ENCODE measurements at places on chromosomes 1 and 21.
A peak's percentile ranks its signal among the peaks of the same experiment; 100 is the strongest.

DNA sequence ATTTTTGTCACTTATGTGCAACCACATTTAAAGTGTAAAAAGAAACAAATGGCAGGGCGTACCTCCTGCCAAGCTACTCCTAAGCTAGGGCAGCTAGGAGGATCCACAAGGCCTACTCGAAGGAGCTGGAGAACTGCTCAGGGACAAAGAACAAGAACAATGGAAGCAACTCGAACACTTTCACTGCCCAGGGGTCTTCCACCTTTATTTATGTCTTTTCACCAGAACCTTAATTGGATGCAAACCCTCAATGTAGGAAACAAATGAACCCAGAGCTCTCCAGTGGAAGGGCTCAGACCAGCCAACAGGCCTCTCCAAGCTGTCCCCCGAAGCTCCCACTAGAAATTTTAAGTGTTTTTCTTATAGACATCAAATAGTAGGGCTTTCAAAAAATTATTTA lies 39.9 kb downstream of the C1orf198 start:
- no peak for DNase-seq

GRCh38 chr1:103108376-103109150 lies at the start of gene COL11A1:
Gene COL11A1 (minus strand): TSS chr1:103108522. CDS start chr1:103108178, 344 bp downstream.
- DNase-seq, result no peak

DNA sequence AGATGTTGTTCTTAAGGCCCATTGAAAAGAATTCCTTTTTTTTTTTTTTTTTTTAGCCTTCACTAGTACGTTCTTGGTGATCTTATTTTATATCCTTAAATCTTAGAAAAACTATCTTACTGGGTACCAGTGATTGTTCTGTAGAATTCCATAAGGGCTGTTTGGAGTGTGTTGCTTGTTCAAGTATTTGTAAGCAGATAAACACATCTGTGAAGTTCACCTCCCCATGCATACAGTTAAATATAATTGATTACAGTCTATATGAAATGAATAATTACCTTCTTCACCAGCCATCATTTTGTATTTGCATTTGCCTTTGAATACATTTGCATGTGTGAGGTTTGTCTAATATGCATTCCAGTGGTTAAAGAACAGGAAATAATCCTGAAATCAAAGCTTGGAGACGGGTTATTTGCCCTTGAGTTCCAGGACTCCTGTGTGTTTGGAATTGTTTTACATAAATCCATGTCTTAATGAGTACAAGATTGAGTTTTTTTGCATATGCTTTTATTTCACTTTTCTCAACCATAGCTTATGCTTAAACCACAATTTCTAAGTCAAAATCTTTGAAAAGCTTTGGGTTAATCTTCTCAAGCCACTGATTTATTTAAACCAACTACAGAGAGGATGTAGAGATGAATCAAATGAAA lies 73.1 kb downstream of the VPS13D start:
- DNase-seq, result no peak

GRCh38 chr1:2003541-2004131 lies at the start of gene CFAP74:
Gene CFAP74 (minus strand): TSS chr1:2003786. CDS start chr1:1990956, 12,830 bp downstream.
- DNase-seq, result no peak

DNA sequence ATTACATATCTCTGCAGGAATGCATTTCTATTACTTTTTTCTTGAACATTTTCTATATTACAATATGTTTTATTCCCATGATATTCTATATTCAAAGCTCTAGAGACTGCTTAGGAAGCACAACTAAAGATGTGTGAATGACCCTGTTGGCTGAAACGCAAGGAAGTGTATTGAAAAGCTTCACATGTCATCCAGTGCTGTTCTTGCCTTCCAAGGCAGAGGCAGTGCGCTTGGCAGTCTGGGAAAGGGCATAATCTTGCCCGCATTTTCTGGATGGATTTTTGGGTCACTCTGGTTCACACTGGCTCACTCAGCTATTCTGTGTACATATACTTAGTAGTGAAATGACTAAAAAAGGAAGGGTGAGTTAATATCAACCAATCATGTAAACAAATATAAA lies 262.4 kb downstream of the PTPRC start:
- DNase-seq, result no peak

GRCh38 chr1:240956020-240956419 lies 344.1 kb upstream of the GREM2 start:
- DNase-seq, result no peak

GRCh38 chr1:187655104-187655503 lies 826.4 kb downstream of the PLA2G4A start:
- peak; percentile 36 for DNase-seq

GRCh38 chr1:25096307-25097150 lies 135.8 kb downstream of the SYF2 start:
- no peak for DNase-seq

DNA sequence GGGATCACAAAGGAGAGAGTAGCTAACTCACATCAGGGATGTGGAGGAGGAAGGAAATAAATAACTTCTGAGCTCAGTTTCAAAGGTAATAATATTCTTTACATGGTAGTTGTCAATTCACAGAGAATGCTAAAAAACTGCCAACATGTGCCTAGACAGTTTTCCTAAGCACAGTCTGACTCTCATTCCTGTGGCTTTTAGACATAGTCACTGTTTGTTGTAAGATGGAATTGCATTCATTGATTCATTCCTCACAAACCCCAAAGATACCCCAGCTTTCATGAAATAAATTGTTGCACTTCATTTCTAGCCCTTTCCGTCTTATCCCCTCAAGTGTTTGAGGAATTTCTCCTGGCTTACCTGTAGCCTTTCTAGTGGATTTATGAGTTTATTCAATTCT lies 263.9 kb downstream of the NTNG1 start:
- DNase-seq, result no peak

DNA sequence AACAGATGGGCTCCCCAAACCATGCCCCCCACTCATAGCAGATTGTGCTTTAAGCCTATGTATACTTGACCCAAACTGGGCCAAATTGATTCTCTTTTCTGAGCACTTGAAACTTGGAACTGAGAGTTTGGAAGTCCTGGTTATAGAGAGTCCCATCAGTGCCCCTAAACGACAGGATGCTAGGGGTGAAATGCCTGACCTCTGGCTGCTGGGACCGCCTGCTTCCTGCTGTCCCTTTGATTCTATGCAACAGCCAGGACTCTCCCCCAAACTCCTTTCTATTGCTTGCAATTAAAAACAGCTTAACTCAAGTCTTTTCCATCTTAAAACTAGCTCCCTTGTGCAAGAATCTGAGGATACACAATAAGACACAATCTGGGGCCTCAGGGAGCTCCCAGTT lies 4.7 kb downstream of the C1orf210 start:
- no peak for DNase-seq

GRCh38 chr1:58251430-58252073 lies 295.0 kb downstream of the OMA1 start:
- DNase-seq, result no peak

- no peak for DNase-seq
Observed at GRCh38 chr1:9111357-9111691, 17.6 kb downstream of the GPR157 start.

- DNase-seq, result no peak
Observed at GRCh38 chr1:26887125-26887524, 3.0 kb downstream of the GPN2 start.

GRCh38 chr1:9331016-9331415 lies 38.3 kb downstream of the SPSB1 start:
- DNase-seq, result no peak

- no peak for DNase-seq
Observed at GRCh38 chr1:164504749-164505148, 54.2 kb upstream of the PBX1 start.

GRCh38 chr21:39961251-39961650 lies 94.0 kb downstream of the PCP4 start:
- no peak for DNase-seq

- no peak for DNase-seq
Observed at GRCh38 chr1:17923666-17924065, 168.5 kb downstream of the ACTL8 start.

- peak; percentile 80 for DNase-seq
Observed at GRCh38 chr21:44869781-44870747, 3.4 kb downstream of the PTTG1IP start.

Data from RWPE1 (cell line).